ENCODE measurements at places on chromosomes 11 and 22.

DNA sequence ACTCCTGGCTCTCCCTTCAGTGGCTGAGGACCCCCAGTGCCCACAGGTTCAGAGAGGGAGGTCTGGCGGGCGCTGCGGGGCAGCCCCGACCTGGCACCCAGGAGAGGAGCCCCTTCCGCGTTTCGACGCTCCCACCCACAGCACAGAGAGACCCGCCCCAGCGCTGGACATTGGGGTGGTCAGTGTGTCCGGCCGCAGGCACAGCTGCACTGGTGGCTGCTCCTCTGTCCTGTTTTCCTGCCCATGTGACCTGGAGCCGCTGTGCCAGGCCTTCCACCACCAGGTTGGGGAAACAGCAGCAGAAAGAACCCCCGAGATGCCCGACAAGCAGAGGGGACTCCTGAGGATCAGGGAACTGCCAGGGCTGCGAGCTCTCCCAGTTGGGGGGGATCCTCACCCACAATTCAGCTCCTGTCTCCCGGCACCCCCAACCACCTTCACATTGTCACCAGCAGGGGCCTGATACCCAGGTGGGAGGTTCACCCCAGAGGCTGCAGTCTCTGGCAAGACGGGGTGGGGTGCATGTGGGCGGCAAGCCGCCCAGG, 13.6 kb downstream of the KRTAP5-5 start:
- ATAC-seq, result no peak

DNA sequence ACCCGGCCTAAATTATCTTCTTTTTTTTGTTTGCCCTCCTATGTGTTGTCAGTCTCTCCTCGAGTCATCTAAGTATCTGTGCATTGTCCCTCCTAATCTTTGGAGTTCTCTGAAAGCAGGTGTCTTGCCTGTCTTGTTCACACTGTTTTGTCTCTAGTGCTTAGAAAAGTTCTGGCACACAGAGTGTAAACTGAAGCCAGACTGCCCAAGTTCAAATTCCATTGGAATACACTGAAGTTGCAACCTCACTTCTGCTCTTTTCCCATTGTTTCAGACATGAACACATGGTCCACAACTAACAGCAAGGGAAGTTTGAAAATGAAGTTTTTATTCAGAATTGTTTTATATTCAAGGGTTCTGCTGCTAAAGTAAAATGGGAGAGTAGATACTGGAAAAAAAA, 38.7 kb downstream of the PAX6 start:
- ATAC-seq, result no peak

GRCh38 chr11:11805228-11805627, 36.5 kb upstream of the USP47 start:
- ATAC-seq, result no peak

- no peak for ATAC-seq
Observed at GRCh38 chr11:56152333-56152732, 7.8 kb downstream of the OR8K5 start.

- ATAC-seq, result no peak
Observed at GRCh38 chr11:130561441-130561881, 113.0 kb downstream of the ADAMTS15 start.

- ATAC-seq, result no peak
Observed at GRCh38 chr11:120750647-120751549, 239.3 kb downstream of the GRIK4 start.

- ATAC-seq, result no peak
Observed at GRCh38 chr11:97525273-97525672, 1135.5 kb downstream of the JRKL start.

GRCh38 chr22:37206118-37206840, 6.0 kb downstream of the SSTR3 start:
- ATAC-seq, result no peak

DNA sequence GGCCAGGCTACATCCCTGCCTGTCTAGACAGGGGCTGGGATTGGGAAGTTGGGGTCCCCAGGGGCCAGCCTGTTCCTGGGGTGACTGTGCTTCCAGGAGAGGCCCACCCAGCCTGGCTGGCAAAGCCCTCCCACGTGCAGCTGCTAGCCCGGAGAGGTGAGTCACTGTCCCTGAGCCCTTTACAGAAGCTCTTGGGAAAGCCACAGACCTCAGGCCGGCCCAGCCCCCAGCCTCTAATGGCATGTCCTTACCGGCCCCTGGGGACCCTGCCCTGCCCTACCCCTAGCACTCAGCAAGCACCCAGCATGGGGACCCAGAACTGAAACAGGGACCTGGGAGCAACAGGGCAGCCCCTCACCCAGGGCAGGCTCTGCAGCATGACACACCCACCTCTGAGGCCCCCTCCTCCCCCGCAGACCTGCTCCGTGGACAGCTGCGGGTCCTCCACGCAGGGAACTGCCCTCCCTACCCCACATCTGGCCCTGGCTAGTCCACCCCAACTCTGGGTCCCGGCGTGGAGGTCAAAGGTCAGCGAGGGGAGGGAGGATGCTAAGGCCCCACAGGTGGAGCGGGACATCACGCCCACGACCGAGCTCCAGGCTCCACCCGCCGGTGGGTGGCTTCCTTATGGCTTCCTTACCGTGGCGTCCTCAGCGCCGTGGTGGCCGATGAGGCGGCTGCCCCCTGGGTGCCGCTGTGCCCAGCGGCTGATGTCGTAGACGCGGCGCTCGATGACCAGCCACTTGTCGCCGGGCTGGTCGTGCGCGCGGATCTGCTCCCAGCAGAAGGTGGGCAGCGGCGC, 615 bp downstream of the FADS3 start:
- peak; percentile 16 for ATAC-seq

DNA sequence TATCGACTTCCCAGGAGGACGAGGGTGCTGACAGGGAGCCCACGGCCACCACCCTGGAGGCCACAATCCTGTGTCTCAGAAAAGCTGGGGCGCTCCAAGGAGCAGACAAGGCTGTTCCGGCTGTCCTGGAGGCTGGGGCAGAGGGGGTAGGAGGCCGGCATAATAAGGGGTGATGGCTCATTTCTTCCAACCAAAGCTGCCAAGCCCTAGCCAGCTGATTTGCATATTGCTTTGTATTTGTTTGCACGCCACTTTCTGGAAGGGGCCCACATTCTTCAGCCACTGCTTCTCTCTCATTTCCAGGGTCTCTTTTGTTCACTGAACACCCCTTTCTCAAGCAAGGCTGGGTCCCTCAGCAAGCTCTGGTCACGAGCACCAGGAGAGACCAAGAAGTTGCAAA, 4.7 kb downstream of the PDE2A start:
- ATAC-seq, result no peak

DNA sequence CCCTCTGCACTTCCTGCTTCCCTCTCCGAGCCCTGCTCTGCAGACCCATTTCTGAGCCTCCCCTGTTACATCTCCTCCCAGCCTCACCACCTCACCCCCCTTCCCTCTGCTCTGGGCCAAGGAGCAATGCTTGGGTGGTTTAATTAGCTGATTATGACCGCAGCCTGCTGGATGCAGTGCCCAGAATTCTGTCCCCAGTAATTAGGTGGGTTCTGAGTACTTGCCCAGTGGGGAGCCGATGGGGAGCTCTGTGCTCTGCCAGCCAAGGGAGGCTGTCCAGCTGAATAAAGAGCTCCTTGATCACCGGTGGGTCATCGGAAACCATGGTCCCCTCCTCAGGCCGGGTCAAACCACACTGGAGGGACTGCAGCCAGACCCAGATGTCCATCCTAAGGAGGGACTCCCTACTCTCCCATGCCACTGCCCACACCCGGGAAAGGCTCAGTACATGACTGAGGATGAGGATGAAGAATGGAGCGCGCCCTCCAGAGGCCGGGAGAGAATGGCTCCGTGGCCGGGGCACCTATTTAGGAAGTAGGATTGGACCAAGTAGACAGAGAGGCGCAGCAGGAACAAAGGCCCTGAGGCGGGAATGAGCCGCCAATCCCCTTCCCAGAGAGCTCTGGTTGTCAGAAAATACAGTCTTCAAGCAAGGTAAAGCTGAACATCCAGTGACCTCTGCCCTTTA, 9.1 kb downstream of the ARRB1 start:
- no peak for ATAC-seq

GRCh38 chr11:105046898-105047579, 1.9 kb upstream of the CARD16 start:
- ATAC-seq, result peak; percentile 84

DNA sequence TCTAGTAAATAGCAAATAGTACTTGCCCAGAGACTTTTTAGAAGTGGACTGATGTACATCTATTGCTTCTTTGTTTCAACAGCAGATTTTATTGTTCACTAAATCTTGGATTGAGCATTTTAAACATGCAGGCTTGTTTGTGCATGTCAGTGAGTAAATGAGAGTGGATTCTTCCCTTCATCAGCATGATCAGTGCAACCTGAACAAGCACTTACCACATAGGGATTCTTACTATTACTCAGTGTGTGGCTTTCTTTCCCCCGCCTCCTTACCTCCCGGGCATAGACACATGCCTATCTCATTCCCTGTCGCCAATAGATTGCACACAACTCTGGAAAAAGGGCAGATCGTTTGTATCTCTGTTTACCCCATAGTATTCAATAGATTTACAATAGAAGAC, 197.5 kb downstream of the C11orf87 start:
- ATAC-seq, result no peak

- ATAC-seq, result no peak
Observed at GRCh38 chr11:132744771-132745170, 787.5 kb downstream of the OPCML start.

GRCh38 chr11:66247295-66247694, 21.1 kb upstream of the RAB1B start:
- no peak for ATAC-seq

GRCh38 chr11:6393989-6394670, 3.9 kb downstream of the SMPD1 start:
- no peak for ATAC-seq

DNA sequence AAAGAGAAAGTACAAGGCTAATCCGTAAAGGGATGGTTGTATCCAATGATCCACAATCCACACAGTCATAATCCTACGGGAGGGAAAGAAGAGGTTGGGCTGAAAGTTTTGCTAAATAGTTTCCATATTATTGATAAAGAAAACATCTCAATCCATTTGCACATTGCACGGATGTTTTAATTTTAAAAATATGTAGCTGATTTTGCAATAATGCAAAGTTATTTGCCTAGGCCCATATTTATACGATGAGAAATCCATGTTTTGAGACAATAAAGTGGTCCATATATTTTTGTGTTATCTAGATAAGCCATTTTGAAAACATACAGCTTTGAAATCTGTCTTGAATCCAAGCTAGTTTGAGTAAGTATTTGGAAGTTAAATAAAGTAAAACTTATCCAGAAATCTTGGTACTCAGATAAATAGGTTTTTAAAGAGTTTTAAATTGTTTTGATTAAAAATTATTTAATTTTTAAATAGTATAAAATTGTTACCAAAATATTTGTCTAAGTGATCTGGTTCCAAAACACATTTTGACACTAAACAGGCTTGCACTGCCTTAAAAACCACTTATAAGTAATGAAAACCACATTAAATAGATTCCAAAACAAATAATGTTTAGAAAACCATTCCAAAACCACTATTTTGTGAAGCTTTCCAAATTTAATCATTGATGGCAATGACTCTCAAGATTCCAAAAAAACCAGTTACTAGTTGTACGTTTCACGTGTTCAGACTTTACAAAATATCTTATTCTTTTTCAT, 38.2 kb upstream of the PAMR1 start:
- no peak for ATAC-seq

DNA sequence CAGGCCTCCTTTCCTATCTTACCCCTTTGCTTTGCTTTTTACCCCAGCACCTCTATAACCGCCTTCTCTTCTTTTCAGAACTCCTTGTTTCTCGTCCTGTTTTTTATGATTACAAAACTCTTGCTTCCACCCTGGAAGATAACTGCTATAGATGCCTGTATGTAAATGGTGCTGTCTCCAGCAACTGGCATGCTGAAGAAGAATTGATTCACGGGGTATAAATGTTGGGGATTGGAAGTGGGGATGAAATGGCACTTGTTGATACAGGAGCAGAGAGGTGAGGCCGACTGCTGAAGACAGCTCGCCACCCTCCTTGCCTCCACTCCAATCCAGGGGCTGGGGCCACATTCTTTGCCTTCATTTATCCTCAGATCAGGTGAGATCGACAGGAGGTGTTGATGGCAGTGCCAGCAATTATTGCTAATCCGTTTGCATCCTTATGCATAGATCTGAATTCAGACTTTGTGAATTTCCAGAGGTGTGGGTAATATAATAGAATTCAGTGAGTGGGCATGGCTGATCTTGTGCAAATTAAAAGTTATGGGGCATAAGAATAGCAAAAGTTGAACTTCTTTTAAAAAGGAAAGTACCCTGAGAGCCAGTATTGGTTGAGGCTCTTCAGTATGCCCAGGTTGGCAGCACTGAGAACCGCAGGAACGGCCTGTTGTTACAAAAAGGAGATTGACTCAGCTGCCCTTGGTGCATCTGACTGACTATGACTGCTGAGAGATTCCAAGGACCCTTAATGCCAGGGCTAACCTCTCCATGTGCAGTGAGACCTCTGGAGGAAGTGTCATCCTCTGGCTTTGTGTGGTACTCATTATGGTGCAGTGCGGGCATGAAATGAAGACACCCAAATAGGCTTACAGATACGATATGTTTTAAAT, 5.3 kb downstream of the NEAT1 start:
- ATAC-seq, result peak; percentile 13

DNA sequence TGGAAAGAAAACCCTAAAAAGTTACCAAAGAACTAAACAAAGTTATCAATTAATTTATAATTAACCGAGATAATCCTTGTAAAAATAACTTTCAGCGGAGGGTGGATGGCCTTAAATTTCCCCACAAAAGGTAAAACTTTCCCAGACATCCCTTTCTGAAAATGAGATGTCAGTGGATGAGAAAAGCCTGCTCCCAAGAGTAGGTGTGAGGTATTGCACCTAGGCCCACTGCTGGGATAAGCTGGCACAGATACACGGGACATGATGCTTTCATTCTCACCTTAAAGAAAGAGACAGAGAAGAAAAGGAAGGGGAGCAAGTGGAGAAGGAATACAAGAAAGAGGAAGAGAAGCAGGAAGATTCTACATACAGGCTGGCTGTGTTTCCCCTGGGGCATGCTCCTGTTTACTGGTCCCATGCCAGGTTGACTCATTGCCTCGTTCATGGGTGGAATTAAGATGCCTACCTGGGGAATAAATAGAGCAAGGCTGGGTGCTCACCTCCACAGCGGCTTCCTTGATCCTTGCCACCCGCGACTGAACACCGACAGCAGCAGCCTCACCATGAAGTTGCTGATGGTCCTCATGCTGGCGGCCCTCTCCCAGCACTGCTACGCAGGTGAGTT, at the start of gene SCGB2A2:
Gene SCGB2A2 (plus strand): TSS at position 505 of the 625 bp plus-strand sequence. CDS start 59 bp downstream, at position 564.
- ATAC-seq, result no peak

DNA sequence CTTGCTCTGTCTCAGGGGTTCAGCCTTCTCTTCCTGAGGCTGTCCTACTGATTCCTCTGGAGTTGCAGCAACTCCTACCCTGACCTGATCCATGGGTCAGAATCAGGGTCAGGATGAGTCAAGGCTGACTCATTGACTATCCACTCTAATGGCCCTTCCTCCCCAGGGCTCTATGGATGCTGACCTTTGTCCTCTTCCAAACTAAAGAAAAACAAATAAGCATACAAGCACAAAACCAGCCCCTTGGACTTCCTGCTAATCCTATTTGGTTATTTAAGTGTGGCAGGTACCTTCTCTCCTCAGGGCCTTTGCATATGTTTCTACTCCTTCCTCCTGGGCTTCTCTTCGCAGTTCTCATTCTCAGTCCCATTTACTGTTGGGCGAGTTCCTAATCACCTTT, 204.5 kb upstream of the NAV2 start:
- peak; percentile 45 for ATAC-seq

All from gastroesophageal sphincter (tissue), 4 donors.